ENCODE measurements at places on chromosomes 13 and 19.

DNA sequence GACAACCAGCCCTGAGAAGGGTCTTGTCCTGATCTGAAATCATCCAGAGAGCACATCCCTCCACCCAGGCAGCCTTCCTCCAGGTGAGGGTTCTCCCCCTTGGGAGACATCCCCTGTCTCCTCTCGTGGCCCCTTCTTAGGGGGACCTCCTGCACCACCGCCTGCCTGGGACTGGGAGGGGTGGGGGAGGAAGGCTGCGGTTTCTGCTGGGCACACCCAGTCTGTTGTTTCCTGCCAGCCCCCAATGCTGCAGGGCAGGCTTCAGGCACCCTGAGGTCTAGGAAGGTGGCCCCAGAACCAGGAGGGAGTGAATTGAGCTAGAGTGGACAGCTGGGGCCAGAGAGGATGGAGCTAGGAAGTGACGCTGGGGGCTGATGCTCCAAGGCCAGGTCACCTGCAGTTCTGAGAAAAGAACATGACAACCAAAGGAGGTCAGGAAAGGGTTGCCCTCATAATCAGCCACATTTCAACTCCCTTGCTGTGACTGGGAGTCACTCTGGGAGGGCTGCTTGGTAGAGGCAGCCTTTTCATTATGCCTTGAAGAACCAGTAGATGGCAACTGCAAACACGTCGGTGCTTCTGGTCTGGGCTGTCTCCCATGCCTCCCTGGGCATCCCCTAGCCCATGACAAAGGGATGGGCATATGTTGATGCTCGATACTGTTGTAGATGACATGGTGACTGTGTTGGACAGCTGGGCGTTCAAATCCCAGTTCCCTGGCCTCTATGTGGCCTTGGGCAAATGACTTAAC, 1.4 kb downstream of the ARHGEF18 start:
- DNase-seq = no peak

GRCh38 chr13:29954082-29955028, 103.9 kb upstream of the UBL3 start:
- no peak for DNase-seq

DNA sequence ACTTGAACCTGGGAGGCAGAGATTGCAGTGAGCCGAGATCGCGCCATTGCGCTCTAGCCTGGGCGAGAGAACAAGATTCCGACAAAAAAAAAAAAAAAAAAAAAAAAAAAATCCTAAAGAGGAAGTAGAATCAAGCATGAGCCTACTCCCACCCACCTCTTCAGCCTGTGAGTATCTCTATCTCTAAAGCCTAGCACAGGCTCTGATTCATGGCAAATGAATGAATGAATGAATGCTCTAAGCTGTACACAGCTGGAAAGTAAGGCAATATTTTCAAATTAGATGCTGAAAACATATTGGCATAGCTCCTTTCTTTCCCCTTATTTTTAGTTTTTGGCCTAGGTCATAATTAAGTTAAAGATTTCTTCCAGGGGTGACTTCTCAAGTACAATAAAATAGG, 35.7 kb upstream of the FAM216B start:
- DNase-seq = no peak

DNA sequence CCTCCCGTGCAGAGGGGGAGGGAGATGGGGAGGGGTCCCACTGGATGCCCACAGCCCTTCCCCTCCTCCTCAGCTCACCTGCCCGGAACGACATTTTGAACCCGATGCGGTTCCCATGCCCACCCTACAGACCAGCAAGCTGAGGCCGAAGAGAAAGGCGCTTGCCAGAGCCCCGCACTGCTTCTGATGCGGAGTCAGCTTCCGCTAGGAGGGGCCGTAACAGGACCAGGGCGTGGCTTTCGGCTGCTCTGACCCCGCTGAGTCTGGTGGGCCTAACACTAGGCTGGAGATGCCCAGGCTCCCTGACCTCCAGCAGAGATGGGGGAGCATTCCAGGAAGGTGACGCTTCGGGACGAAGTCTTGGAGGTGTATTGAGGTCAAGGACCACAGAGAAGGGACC, 6.7 kb downstream of the ONECUT3 start:
- no peak for DNase-seq

DNA sequence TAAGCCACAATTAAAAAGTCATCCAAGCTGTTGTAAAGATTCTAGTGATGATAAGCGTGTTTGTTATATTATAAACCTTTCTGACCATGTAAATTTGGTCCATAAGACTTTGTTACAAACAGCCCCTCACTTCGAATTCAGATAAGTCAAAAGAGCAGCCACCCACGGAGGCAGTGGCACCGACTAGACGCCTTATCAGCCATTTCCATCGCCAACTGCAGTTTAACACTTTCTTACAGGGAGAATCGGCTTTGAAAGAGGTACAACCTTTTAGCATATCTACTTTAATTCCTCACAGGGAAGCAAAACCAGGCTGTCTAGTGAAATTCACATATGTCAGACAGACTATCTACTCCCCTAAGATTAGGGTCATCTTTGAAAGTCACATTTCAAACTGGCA, 47.5 kb downstream of the SOX21 start:
- DNase-seq = no peak

DNA sequence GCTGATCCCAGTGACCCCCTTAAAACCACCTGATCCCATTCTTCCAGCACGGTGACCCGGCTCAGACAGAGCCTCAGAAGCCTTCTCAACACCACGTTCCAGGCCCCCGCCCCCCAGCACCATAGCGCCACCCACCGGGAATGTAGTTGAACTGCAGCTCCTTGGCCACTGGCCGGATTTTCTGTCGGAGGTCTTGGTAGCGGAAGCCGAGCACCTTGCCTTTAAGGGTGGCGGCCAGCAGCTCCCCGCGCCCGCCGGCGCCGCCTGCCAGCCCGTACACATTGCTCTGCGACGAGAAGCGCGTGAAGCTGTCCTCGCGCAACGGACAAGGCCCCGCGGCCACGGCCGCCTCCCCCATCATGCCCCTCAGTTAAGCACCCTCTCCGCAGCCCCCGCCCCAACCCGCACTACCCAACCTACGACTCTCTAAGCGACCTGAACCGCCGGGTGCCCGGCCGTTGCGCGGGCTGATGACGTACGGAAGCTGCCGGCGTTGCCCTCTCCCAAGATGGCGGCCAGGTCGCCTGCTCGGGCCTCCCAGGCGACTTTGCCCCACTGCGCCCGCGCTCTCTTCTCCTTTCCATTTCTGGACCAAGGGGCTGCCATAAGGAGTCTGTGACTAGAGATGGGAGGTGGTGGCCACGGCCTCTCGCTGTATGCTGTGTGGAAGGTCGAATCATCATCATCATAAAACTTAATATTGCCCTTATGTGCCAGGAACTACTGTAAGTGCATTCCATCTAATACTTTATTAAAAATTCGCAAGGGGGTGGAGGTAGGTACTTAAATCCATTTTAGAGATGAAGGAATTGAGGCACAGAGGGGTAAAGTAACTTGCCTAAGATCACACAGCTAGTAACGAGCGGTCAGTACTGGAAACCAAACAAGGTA, at the start of gene KPTN:
TSS of gene KPTN (minus strand) at position 420 of the 891 bp plus-strand sequence. CDS start at position 361, 59 bp downstream.
- DNase-seq = peak; percentile 89

DNA sequence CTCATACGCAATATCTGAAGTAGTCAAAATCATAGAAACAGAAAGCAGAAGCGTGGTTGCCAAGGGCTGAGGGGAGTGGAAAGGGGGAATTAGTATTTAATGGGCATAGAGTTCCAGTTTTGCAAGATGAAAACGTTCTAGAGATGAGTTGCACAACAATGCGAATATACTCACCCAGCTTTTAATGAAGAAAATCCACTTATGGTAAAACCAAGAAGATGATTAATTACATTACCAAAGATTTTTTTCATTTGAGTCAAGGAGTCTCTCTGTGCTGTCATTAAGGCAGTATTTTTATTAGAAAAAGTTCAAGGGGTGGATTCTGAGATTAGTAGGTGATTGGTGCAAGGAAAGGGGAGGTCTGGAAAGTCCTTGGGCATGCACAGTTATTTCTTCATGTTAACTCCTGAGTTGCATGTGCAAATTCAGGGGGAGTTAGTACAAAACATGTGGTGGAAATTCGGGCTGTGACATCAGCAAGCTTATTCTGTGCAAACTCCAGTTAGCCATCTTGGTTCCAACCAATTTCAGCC, 6.9 kb upstream of the CBY2 start:
- DNase-seq = no peak

DNA sequence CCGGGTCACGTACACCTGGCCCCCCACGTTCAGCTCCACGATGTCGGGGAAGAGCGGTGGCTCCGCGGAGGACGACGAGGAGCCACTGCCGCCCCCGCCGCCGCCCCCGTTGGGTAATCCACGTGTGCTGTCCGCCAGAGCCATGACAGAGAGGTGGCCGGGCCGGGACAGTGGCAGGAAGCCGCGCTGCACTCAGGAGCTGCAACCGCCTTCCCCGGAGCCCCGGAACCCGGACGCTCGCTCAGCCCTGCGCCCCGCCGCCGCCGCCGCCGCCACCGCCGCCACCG, 257 bp downstream of the KCTD12 start:
- DNase-seq = no peak

GRCh38 chr13:43816401-43816889, 29.7 kb upstream of the ENOX1 start:
- DNase-seq = no peak

Data from RKO (cell line).